ENCODE measurements at places on chromosomes 5 and 9. TPM values are rescaled to one million over a fixed set of nuclear protein-coding genes. Genes with fewer than 3 reads are reported as not detected.
A peak's percentile ranks its signal among the peaks of the same experiment; 100 is the strongest.

DNA sequence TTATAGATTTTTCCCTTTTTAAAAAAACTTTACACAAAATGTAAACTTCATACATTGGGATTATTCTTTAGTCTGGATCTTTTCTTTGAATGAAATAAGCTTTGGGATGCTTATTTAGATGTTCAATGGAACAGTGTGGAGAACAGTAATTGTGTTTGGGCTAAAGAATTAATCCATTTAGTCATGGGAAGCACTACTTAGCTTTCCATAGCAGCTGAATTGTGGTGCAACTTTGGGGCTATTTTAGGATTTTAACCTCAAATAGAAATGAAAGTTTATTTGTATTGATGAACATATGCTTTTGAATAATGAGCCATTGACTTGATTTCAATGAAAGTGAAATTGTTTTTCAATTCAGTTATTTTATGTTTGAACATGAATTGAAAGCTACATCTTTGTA lies 72.4 kb downstream of the ZCCHC7 start:
- peaks cover 5% of the 10 kb centered on the region for H3K4me1 ChIP-seq
- no peaks in the 10 kb centered on the region for H3K27me3 ChIP-seq
- no peak overlapping the region for H3K4me3 ChIP-seq

DNA sequence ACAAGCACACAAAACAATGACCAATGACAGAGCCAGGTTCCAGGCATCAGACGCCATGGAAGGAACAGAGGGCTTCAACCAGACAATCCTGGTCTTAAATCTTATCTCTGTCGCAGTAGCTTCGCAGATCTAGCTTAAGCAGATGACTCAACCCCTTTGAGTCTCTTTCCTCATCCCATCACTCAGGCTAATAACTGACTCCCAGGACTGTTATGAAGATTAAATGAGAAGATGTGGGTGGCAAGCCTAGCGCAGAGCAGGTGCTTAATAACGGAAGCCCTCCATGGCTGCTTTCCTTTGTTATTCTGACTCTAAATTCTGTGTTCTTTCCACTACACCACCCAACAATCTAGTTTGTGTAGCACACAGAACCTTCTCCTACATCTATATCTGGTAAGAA lies 110.9 kb downstream of the SLC24A2 start:
- no peaks in the 10 kb centered on the region for H3K4me1 ChIP-seq
- H3K27me3 ChIP-seq: no peaks in the 10 kb centered on the region
- no peaks in the 10 kb centered on the region for H3K36me3 ChIP-seq
- no peak overlapping the region for H3K4me3 ChIP-seq
- no peak overlapping the region for H3K27ac ChIP-seq
- DNase-seq: no peak

- H3K4me1 ChIP-seq: no peaks in the 10 kb centered on the region
- no peak overlapping the region for H3K4me3 ChIP-seq
- DNase-seq: no peak
- no peak overlapping the region for H3K27ac ChIP-seq
- no peaks in the 10 kb centered on the region for H3K36me3 ChIP-seq
These were observed 213.2 kb downstream of the GABRB2 start for GRCh38 chr5:161333194-161333880.

- no peaks in the 10 kb centered on the region for H3K36me3 ChIP-seq
- DNase-seq: peak; percentile 29
- no peaks in the 10 kb centered on the region for H3K4me1 ChIP-seq
- H3K27me3 ChIP-seq: no peaks in the 10 kb centered on the region
These were observed 2.4 kb upstream of the LCN8 start for GRCh38 chr9:136760424-136760823.

DNA sequence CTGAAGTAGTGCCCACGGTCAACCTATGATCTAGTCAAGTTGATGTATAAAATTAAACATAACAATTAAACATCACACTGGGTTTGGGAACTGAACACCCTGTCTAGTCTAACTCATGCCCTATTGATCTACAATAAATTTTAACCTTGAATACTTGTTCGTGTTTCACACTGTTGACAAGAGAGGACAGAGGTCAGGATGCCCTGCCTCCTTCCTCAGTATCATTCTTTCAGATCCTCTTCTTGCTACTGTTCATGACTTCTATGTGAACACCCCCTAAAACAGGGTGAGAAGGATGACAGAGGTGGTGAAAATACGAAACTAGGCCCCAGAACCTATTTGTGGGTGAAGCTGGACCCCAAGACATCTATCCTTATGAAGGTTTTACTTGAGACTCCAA lies 8.1 kb upstream of the MAT2B start:
- H3K4me1 ChIP-seq: no peaks in the 10 kb centered on the region
- no peak overlapping the region for H3K4me3 ChIP-seq
- DNase-seq: no peak
- no peak overlapping the region for H3K27ac ChIP-seq
- peaks cover 2% of the 10 kb centered on the region for H3K27me3 ChIP-seq

GRCh38 chr9:108664309-108665255 lies 191.2 kb downstream of the ACTL7B start:
- H3K4me1 ChIP-seq: no peaks in the 10 kb centered on the region
- H3K27me3 ChIP-seq: no peaks in the 10 kb centered on the region
- no peak for DNase-seq
- no peaks in the 10 kb centered on the region for H3K36me3 ChIP-seq

GRCh38 chr9:138077898-138078540 lies 200.4 kb downstream of the CACNA1B start:
- H3K36me3 ChIP-seq: no peaks in the 10 kb centered on the region
- no peak overlapping the region for H3K4me3 ChIP-seq
- H3K27ac ChIP-seq: no peak overlapping the region
- H3K27me3 ChIP-seq: no peaks in the 10 kb centered on the region

- no peak overlapping the region for H3K27ac ChIP-seq
- H3K36me3 ChIP-seq: no peaks in the 10 kb centered on the region
- H3K4me1 ChIP-seq: no peaks in the 10 kb centered on the region
- H3K27me3 ChIP-seq: no peaks in the 10 kb centered on the region
These were observed 95.9 kb upstream of the COL5A1 start for GRCh38 chr9:134545543-134546245.

DNA sequence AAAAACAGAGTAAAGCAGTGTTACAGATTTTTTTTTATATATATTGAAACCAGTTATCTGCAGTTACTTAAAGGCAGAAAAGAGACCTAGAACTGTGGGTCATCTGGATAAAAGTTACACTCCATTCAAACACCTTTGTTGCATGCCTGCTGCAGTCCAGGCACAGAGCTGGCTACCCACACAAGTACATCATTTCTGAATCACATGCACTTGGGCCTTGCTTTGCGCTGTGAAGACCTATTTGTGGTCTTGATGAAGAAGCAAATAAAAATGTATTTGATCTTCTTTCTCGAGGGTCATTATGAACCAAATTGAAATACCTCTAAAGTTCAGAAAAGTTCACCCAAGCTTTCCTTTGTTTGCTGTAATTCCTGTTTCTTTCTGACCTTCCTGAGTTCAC lies 503.0 kb upstream of the ZNF608 start:
- no peak overlapping the region for H3K4me3 ChIP-seq
- H3K27ac ChIP-seq: no peak overlapping the region
- no peaks in the 10 kb centered on the region for H3K36me3 ChIP-seq
- H3K4me1 ChIP-seq: no peaks in the 10 kb centered on the region

DNA sequence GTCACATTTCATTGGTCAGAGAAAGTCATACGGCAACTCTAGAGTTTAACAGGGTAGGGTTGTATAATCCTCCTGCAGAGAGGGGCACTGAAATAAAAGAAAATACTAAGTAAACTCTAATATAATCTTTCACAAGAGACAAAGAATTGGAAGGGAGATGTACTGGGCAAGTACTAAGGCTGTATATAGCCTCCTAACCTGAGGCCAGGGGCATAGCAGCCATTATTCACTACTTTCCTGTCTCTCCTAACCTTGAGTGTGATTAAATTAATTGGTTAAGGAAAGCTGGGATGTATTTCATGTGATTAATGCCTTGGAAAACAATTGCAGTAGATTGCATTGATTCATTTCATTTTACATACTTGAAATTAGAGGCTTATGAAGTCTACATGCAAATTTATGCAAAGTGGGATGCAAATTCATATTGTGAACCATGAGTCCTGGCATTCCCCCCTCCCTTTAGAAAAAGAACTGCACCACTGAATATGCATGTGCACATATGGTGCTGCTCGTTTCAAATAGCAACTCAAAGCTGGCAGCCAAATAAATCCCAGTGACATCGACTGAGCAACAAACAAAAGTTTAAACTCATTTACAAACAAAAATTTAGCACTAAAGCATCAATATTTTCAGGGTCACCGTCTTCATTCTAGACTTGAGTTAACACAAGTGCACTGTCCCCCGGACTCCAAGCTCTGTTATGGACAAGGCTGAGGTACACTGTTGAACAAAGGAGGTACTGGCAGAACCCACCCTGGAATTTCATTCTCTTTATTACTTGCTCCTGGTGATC lies 70.0 kb downstream of the DMAC1 start:
- H3K4me3 ChIP-seq: no peak overlapping the region
- DNase-seq: no peak
- no peaks in the 10 kb centered on the region for H3K4me1 ChIP-seq
- no peak overlapping the region for H3K27ac ChIP-seq
- H3K27me3 ChIP-seq: no peaks in the 10 kb centered on the region

- no peaks in the 10 kb centered on the region for H3K4me1 ChIP-seq
- H3K27me3 ChIP-seq: no peaks in the 10 kb centered on the region
- H3K4me3 ChIP-seq: no peak overlapping the region
These were observed 44.7 kb downstream of the LRSAM1 start for GRCh38 chr9:127495884-127496555.

DNA sequence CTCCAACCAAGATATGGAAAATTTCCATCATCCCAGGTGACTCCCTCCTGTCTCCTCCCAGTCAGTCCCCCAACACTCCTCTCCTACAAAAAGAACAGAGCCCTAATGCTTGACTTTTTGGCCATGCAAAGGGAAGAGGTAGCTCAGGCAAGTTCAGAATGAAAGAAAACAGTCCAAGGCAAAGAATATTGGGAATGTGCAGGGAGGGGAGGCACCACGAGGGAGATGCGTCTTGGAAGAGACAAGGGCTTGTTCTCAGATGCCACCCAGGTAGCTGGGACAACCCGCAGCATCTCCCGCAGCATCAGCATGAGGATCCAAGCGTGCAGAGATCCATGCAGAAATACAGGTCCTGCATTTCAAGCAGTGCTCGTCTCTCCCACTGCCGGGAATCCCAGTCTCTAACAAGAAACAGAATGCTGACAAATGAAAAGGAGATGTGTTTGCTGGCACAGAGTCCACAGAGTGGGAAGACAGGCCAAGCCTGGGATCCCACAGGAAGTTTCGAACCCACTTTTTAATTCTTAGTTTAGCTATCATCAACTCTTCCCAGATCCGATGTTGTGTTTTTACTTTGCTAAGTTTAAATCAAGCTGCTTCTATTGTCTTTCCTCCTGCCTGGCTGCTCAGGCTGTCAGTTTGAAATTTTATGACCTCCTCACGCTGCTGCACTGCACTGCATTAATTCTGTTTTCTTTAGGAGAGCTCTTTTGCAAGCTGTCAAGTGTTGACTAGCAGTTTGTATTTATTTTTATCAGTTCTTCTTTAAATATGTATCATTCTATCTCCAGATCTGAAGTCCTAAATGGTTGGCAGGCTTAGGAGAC lies 86.8 kb upstream of the OSMR start:
- no peak for DNase-seq
- H3K27me3 ChIP-seq: no peaks in the 10 kb centered on the region
- H3K4me3 ChIP-seq: no peak overlapping the region
- no peaks in the 10 kb centered on the region for H3K36me3 ChIP-seq
- H3K4me1 ChIP-seq: no peaks in the 10 kb centered on the region

AFAP1L1 gene
- total RNA-seq: 12.3 TPM

CCNO gene
- total RNA-seq: 1.3 TPM

C1QTNF2 gene
- total RNA-seq: 9.1 TPM

OR1J1 gene
- total RNA-seq: not detected

SPATA9 gene
- 0.60 TPM for total RNA-seq

ADGRV1 gene
- total RNA-seq: 0.62 TPM
